ENCODE measurements at places on chromosomes 2 and 18. TPM values are rescaled to one million over a fixed set of nuclear protein-coding genes. Genes with fewer than 3 reads are reported as not detected.

- no peak for DNase-seq
Observed at GRCh38 chr2:216652566-216652965, 19.3 kb downstream of the IGFBP2 start.

Gene ABHD1
- total RNA-seq: 0.19 TPM

Gene RNF144A
- total RNA-seq: 50.6 TPM

DNA sequence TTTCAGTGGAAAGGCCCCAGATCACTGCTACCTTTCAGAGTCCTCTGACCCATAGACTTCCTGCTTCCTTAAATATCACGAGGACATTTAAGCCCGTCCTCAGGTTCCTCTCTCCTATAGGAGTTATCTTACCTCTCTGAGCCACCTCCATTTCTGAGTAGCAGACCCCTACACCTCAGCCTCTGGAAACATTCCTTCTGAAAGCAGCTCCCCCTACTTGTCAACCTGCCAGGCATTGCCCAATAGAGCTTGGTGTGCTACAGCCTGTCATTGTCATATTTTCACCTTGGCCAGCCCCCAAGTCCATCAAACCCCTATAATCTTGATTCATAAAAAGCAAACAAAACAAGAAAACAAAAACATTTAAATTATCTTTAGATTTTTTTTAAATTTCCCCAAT lies 717.9 kb upstream of the SLC8A1 start:
- DNase-seq: no peak

DNA sequence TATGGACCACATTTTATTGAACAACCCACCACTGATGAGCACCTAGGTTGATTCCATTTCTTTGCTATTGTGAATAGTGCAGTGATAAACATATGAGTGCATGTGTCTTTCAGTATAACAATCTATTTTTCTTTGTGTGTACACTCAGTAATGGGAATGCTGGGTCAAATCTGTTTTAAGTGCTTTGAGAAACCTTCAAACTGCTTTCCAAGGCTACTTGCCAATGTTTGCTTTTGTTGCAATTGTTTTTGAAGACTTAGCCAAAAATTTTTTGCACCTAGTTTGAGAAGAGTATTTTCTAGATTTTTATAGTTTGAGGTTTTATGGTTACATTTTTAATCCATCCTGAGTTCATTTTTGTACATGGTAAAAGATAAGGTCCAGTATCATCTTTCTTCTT lies 587.4 kb upstream of the SETBP1 start:
- no peak for DNase-seq

DNA sequence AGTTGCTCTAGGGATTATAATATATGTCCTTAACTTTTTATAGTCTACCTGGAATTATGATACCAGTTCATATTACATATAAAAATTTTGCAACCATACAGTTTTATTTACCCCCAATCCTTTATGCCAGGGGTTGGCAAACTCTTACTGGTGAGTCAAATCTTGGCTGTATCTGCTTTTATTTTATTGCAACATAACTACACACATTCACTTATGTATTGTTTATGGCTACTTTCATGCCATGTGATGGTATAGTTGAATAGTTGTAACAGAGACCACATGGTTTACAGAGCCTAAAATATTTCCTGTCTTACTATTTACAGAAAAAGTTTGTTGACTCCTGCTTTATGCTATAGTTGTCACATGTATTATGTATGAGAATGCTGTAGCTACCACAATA lies 25.8 kb upstream of the DLX2 start:
- DNase-seq: no peak

Gene ADAM17
- 10.5 TPM for total RNA-seq

DNA sequence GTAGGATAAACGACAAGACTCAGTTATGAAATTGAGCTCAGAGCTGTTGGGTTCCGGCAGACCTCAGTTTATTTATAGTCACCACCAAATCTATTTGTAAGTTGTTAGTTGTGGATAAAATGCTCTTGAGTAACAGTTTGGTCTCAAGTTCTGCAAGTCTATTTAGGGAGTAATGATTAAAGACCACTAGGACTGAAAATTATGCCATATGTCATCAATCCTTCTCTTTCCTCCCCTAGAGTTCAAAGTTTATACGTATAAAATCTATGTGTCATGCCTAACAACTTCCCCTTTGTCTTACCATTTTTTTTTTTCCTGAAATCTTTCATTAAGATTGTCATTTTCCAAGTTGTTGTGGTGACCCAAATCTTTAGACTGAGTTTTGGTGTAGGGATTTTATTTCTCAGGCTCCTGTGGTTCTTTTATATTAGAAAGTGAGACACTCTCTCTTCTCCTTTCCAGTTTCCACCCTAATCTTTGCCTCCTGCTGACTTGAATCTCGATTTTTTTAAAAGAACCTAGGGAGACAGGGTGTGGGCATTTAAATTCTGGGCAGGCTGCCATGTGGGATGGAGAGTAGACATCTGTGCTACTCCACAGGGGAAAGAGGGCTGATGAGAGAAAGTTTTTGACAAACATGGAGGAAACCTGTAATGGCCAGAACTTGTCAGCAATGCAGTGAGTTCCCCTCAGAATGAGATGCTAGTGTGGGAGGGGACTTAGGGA lies 51.0 kb downstream of the LAMA3 start:
- no peak for DNase-seq

DNA sequence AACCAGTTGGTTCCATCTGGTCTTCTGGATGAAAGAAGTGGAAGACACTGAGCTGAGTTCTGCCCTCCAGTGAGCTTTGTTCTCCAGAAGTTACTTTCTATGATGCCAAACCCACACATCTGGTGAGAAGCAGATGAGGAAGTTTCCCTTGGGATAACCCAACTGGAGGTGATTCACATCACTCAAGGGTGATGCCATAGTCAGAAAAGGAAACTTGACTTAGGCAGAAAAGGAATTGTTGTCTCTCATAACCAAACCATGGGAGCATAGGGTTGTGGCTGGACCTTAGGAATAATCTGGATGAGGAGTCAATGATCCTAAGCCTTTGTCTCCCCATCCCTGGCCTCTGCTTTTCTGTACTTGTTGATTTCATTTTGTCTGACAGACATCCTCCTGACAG lies 43.7 kb downstream of the CDC42EP3 start:
- no peak for DNase-seq

Gene TSPYL6
- total RNA-seq: not detected

GRCh38 chr2:213722565-213722964 lies 438.3 kb downstream of the SPAG16 start:
- DNase-seq: no peak

- DNase-seq: no peak
Observed at GRCh38 chr2:177261116-177262060, 3.1 kb downstream of the NFE2L2 start.

DNA sequence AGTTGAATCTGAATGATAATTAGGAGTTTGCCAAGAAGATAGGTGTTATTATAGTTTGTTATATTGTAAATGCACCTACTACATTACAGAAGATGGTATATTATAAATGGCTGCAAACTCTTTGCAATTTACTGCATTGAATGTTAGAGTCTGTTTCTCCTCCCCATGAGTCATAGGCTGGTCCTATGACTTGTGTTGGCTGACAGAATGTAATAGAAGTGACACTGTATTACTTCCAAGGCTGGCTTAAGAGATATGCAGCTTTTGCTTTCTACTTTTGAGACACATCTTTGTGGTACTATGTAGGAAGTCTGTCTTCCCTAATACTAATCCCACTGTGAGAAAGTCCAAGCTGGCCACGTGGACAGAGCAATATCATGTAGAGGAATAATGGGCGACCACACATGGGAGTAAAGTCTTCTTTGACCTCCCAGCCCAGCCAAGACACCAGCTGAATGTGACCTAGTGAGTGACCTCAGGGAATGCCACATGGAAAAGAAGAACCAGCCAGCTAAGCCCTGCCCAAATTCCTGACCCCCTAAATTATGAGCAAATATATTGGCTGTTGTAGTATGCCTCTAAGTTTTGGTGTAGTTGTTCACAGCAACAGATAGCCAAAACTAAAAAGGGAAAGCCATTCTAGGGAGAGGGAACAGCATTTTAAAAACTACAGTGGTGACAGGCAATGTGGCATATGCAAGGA lies 6.8 kb upstream of the DDX1 start:
- no peak for DNase-seq

Gene MC4R
- total RNA-seq: not detected

GRCh38 chr2:85368921-85369320 lies 14.4 kb downstream of the ELMOD3 start:
- DNase-seq: no peak

Gene ALLC
- total RNA-seq: not detected

DNA sequence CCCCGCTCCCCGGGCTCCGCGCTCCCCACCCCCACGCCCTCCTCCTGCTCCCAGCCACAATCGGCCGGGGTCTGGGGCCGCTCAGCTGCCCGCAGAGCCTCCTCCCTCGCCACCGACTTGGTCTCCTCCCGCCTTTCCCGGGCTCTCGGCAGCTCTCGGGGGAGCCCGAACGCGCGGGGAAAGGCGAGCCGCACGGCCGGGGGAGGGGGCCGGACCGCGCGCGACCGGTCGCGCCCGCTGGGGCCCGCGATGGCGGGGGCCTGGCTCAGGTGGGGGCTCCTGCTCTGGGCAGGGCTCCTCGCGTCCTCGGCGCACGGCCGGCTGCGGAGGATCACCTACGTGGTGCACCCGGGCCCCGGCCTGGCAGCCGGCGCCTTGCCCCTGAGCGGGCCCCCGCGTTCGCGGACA lies 327 bp downstream of the LTBP1 start:
- DNase-seq: no peak

DNA sequence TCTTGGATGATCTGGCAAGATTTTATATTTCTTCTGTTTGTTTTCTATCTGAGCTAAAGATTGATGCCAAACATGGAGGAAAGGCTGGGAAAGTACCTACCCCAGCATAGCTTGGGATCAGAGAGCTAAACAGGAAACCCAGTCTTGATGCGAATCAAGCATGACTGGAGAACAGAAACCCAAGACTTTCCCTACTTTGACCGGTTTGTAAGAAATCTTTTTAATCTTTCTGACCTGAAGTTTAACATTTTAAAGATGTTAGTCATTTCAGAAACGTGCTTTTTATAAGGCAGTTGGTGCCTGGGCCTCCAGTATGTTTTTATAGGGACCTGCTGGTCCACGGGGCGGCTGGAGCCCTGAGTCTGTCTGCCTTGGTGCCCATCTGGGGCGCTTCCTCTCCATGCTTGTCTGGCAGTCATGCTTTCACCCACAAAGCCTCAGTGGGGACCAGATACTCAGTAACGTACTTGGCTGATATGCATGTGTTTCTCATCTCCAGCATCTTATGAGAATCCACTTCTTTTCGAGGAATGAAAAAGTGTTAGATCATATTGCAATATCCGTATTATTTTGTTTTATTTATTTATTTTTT lies 266.5 kb downstream of the PTGR3 start:
- peak; percentile 49 for DNase-seq

DNA sequence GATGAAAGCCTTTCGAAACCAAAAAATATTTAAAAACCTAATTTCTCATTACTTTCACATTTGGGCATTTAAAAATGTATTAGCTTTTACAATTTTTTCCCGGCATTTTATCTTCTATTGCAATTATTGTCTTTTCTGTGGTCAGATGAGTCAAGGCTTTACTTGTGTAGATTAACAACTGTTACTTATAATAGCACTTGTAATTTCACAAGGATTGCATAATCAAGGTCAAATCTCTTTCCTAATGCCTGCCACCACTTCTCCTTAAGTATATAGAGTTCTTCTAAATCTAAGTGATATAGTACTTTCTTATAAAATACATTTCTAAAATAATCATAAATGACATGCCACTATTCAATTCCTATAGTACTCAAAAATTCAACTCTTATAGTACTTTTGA lies 67.2 kb downstream of the SLC8A1 start:
- DNase-seq: no peak

Gene SH2D6
- 0.40 TPM for total RNA-seq

Gene FBXO48
- 1.1 TPM for total RNA-seq
